Sigmoid colon (tissue), 7 donors: ENCODE measurements at places on chromosomes 16 and 17. TPM values are rescaled to one million over a fixed set of nuclear protein-coding genes. Genes with fewer than 3 reads are reported as not detected.
A peak's percentile ranks its signal among the peaks of the same experiment; 100 is the strongest.

DNA sequence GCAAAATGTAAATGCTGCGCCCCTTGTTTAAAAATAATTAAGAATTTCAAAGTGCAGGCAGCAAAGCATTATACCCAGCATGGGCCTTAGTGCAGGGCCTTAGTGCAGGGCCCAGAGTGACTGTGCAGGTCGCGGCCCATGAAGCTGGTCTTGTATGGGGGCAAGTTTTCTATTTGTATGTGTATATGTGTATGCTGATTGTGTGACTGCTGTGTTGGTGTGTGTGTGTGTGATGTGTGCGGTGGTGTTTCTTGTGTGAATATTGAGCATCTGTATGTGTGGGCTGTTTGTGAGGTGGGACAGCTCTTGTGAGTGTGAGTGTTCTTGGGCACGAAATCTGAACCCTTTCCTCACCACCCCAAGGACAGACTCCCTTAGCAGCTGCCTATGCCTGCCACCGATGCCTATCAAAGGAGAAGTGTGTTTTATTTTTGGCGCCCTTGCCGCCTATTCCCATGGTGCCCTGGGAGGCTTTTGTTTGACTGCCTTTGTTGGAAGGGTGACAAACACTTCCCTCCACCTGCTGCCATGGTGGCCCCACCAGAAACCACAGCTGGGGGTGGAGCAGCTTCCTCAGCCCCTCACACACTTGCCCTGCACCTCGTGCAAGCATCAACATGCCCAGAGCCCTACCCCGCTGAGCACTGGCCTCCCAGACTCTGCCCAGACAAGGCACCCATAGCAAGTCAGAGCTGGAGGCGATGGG is 18.0 kb downstream of the CCR7 start:
- peak; percentile 65 for DNase-seq

The KLHL10 gene
- total RNA-seq, result 0.95 TPM

The NME2 gene
- total RNA-seq, result 532 TPM

- no peak for DNase-seq
Measured at GRCh38 chr17:2931876-2932275, 131.5 kb downstream of the OR1D5 start.

DNA sequence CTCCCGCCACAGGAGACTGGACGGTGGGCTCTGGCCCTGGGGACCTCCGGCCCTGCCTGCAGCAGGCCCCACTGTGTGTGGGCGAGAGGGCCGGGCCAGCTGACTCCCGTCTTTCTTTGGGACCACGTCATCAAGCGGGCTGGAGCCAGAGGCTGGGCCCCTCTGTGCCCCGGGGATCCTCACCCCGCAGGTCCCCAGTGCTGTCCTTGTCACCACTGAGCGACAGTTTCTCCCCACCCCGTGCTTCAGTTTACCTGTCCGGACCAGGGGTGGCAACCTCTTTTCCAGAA is 181.9 kb upstream of the ZNF469 start:
- peak; percentile 51 for DNase-seq

The LPO gene
- total RNA-seq, result not detected

DNA sequence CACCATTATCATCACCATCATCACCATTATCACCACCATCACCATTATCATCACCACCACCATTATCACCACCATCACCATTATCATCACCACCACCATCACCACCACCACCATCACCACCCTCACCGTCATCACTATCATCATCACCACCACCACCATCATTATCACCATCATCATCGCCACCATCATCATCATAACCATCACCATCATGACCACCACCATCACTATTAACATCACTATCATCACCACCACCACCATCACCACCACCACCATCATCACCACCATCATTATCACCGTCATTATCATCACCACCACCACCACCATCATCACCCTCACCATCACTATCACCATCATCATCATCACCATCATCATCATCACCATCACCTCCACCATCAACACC is 9.1 kb downstream of the FOXL1 start:
- DNase-seq, result no peak

GRCh38 chr16:85656351-85657266 is 32.1 kb downstream of the GINS2 start:
- no peak for DNase-seq

DNA sequence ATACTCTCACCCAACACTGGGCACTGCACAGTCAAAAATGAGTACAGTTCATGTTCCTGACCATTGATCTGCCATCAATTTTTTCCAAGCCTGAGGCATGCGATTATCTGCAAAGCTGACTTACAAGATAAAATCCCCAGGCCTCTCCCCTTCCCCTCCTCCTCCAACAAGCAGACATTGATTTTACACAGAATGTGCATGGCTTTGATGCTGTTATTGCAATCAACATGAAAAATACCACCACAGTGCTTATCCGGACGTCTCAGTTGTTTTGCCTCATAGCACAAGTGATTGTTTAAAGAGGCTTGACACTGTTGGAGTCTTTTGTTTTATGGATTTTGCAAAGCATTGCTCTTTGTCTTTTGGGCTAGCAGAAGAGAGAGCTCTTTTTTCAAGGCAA is 163.8 kb downstream of the TOX3 start:
- DNase-seq, result no peak

DNA sequence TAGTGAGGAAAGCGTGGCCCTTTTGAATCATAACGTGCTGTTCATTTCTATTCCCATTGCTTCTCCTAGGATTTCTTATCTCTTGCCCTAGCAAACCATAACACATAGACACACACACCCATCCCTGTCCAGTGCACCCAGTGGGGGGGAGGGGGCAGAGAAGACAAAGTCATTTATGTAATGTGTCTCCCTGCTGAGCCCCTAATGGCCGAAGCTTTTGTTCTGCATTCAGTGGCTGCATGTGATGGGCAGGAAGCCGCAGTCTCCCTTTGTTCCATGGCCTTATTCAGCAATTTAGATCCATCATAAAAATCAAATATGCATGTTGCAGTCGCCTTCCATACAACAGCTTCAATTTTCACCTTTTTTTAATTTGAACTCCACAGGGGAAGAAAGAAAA is 325.4 kb downstream of the ZFHX3 start:
- DNase-seq, result no peak
